MCF 10A (cell line): ENCODE measurements at places on chromosomes 1 and 21. TPM values are rescaled to one million over a fixed set of nuclear protein-coding genes. Genes with fewer than 3 reads are reported as not detected.
A peak's percentile ranks its signal among the peaks of the same experiment; 100 is the strongest.

DNA sequence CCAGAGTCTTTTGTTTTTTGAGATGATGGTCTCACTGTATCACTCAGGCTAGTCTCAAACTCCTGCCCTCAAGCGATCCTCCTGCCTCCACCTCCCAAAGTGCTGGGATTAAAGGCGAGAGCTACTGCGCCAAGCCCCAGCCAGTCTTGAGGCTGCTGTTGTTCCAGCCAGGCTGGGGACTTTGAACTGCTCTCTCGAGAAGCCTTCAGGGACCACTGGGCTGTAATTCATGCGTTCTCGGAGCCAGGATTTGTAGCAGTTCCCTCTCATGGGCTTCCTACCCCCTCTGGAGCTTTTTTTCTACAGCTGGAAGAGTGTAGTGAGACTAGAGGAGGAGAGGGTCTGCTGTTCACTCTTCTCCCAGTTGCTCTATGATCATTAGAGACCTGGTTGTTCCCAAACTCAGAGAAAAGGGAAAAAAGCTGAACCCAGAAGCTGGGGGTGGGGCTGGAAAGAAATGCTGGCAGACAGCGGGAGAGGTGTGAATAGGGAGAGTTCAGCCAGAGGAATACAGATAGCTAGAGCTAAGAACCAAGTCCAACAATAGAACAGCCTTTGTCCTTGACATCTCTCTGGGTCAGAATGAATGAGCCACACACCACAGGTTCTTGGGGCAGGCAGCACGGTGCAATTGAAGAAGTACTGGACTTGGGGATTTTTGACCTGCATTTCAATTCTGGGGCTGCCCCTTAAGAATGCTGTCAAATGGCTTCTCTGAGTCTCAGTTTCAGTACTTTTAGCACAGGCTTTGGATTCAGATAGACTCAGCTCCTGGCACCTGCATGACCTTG, 13.2 kb upstream of the SLC41A1 start:
- H3K4me1 ChIP-seq, result no peaks in the 10 kb centered on the region
- no peak overlapping the region for H3K27ac ChIP-seq
- H3K27me3 ChIP-seq, result peaks cover 31% of the 10 kb centered on the region

DNA sequence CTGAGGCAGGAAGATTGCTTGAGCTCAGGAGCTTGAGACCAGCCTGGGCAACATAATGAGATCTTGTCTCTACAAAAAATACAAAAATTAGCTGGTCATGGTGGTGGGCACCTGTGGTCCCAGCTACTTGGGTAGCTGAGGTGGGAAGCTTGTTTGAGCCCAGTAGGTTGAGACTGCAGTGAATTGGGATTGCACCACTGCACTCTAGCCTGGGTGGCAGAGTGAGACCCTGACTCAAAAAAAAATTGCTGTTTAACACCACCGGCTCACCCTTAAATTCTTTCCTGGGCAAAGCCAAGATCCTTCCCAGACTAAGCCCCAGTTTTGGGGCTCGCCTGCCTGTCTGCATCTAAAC, 6.6 kb upstream of the NSUN4 start:
- H3K4me3 ChIP-seq, result no peak overlapping the region
- H3K27ac ChIP-seq, result no peak overlapping the region
- peaks cover 5% of the 10 kb centered on the region for H3K36me3 ChIP-seq

DNA sequence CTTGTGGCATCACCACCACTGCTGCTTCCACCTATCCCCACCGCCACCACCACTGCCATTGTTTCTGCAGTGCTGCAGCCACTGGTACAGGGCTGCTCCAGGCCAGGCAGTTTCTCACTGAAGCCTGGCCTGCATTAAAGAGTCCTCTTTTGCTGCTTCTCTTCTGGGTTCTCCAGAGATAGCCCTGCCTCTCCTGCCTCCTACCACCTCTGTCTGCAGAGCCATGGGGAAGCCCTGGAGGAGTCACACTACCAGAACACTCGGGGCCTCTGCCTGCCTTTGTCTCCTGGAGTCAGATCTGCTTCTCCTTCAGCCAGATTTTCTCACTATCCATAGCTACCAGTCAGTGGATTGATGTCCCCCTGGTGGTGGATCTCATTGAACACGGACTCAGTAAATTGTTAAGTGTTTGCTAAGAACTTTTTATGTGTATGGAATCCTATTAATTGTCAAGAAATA, 37.7 kb upstream of the DDAH1 start:
- H3K27ac ChIP-seq, result no peak overlapping the region
- H3K4me1 ChIP-seq, result peaks cover 10% of the 10 kb centered on the region
- H3K27me3 ChIP-seq, result no peaks in the 10 kb centered on the region
- no peaks in the 10 kb centered on the region for H3K36me3 ChIP-seq
- H3K4me3 ChIP-seq, result no peak overlapping the region

- H3K4me1 ChIP-seq, result no peaks in the 10 kb centered on the region
- DNase-seq, result no peak
- no peak overlapping the region for H3K27ac ChIP-seq
- H3K4me3 ChIP-seq, result no peak overlapping the region
- no peaks in the 10 kb centered on the region for H3K36me3 ChIP-seq
- H3K27me3 ChIP-seq, result no peaks in the 10 kb centered on the region
Measured at GRCh38 chr1:196531737-196532524, 76.3 kb downstream of the KCNT2 start.

- no peak overlapping the region for H3K4me3 ChIP-seq
- H3K27me3 ChIP-seq, result no peaks in the 10 kb centered on the region
Measured at GRCh38 chr1:36136535-36136934, 11.5 kb upstream of the COL8A2 start.

DNA sequence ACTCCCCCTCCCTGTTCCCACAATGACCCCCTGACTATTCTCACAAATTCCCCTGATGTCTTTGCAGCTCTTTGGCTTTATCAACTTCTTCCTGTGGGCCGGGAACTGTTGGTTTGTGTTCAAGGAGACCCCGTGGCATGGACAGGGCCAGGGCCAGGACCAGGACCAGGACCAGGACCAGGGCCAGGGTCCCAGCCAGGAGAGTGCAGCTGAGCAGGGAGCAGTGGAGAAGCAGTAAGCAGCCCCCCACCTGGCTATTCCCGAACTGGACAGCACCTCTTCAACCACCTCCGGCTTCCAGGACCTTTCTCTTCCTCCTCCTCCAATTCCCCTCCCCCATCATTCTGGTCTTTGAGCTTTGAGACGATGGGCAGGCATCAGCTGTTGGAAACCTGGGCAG, 4.4 kb upstream of the ATXN7L2 start:
- peaks cover 4% of the 10 kb centered on the region for H3K4me1 ChIP-seq
- no peaks in the 10 kb centered on the region for H3K36me3 ChIP-seq
- H3K27me3 ChIP-seq, result peaks cover 52% of the 10 kb centered on the region
- DNase-seq, result no peak
- no peak overlapping the region for H3K27ac ChIP-seq

GRCh38 chr1:11377001-11377583, 101.9 kb upstream of the DISP3 start:
- H3K27ac ChIP-seq, result no peak overlapping the region
- DNase-seq, result no peak

- H3K4me3 ChIP-seq, result no peak overlapping the region
- H3K4me1 ChIP-seq, result no peaks in the 10 kb centered on the region
Measured at GRCh38 chr21:32087447-32087846, 191.4 kb downstream of the MIS18A start.

GRCh38 chr1:110394493-110394820, 3.6 kb upstream of the SLC16A4 start:
- DNase-seq, result no peak
- peaks cover 54% of the 10 kb centered on the region for H3K36me3 ChIP-seq
- H3K27me3 ChIP-seq, result no peaks in the 10 kb centered on the region
- H3K27ac ChIP-seq, result peak overlapping the region; percentile 75

- DNase-seq, result no peak
- no peak overlapping the region for H3K4me3 ChIP-seq
- H3K4me1 ChIP-seq, result peaks cover 16% of the 10 kb centered on the region
- H3K27ac ChIP-seq, result no peak overlapping the region
- no peaks in the 10 kb centered on the region for H3K27me3 ChIP-seq
Measured at GRCh38 chr1:30896905-30897304, 11.7 kb downstream of the SDC3 start.

GRCh38 chr1:173581383-173582079, 21.3 kb downstream of the SLC9C2 start:
- H3K27ac ChIP-seq, result no peak overlapping the region
- DNase-seq, result no peak
- no peaks in the 10 kb centered on the region for H3K27me3 ChIP-seq

DNA sequence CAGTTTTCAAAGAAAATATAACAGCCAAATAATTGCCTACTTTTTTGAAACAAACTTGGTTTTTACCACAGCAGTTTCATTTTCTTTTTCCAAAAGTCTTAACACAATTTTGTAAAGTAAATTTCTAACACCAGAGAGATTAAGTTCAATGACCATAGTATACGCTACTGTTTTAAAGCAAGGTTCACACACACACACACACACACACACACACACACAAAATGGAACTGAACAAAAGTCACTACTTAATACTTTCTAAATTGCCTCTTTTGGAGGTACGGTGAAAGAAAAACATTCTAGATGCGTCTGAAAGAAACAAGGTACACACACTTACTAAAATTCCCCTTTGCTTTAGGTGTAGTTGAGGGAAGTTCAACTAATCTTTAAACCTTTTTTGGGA, 30.1 kb downstream of the C21orf91 start:
- H3K27ac ChIP-seq, result no peak overlapping the region
- peaks cover 37% of the 10 kb centered on the region for H3K36me3 ChIP-seq
- no peaks in the 10 kb centered on the region for H3K27me3 ChIP-seq
- no peak for DNase-seq

GRCh38 chr1:187654635-187655034, 825.9 kb downstream of the PLA2G4A start:
- no peak for DNase-seq
- H3K36me3 ChIP-seq, result no peaks in the 10 kb centered on the region
- no peaks in the 10 kb centered on the region for H3K27me3 ChIP-seq
- H3K27ac ChIP-seq, result no peak overlapping the region
- H3K4me1 ChIP-seq, result peaks cover 7% of the 10 kb centered on the region
- H3K4me3 ChIP-seq, result no peak overlapping the region

- H3K27ac ChIP-seq, result peak overlapping the region; percentile 52
- H3K4me1 ChIP-seq, result peaks cover 51% of the 10 kb centered on the region
- H3K36me3 ChIP-seq, result peaks cover 11% of the 10 kb centered on the region
- H3K27me3 ChIP-seq, result no peaks in the 10 kb centered on the region
Measured at GRCh38 chr1:43834280-43835081, 99.1 kb upstream of the ARTN start.

- H3K4me1 ChIP-seq, result no peaks in the 10 kb centered on the region
- no peaks in the 10 kb centered on the region for H3K27me3 ChIP-seq
- no peak for DNase-seq
- H3K4me3 ChIP-seq, result no peak overlapping the region
- H3K36me3 ChIP-seq, result no peaks in the 10 kb centered on the region
Measured at GRCh38 chr1:63320022-63320721, 2.2 kb upstream of the FOXD3 start.

GRCh38 chr1:224760163-224760562, 144.0 kb downstream of the CNIH3 start:
- no peak overlapping the region for H3K27ac ChIP-seq
- no peak for DNase-seq
- H3K36me3 ChIP-seq, result no peaks in the 10 kb centered on the region
- H3K27me3 ChIP-seq, result peaks cover 6% of the 10 kb centered on the region
- H3K4me3 ChIP-seq, result no peak overlapping the region

DNA sequence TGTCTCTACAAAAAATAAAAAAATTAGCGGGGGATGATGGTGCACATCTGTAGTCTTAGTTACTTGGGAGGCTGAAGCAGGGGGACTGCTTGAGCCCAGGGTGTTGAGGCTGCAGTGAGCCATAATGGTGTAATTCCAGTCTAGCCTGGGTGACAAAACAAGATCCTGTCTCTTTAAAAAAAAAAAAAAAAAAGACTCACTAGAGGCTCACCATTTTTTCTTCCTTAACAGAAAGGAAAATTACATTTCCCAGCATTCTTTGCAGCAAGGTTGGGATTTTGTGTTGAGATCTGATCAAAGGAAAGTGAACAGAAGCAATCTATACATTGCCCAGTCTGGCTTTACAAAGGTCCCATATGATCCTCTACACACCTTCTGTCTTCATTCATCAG, 21.5 kb downstream of the GFI1 start:
- no peaks in the 10 kb centered on the region for H3K36me3 ChIP-seq
- no peak for DNase-seq
- no peaks in the 10 kb centered on the region for H3K4me1 ChIP-seq
- no peak overlapping the region for H3K4me3 ChIP-seq
- no peak overlapping the region for H3K27ac ChIP-seq

- no peak within 1 kb of the TSS for H3K4me3 ChIP-seq
- no peak within 1 kb of the TSS for H3K27ac ChIP-seq
- no peaks in the 10 kb centered on the region for H3K36me3 ChIP-seq
- H3K27me3 ChIP-seq, result no peaks in the 10 kb centered on the region
- no peak for DNase-seq
- H3K4me1 ChIP-seq, result peaks cover 16% of the 10 kb centered on the region
Measured at GRCh38 chr1:115768549-115768948, at the start of gene CASQ2. TSS of gene CASQ2 (minus strand) at chr1:115768714. CDS start at chr1:115768541, 173 bp downstream.

- peaks cover 45% of the 10 kb centered on the region for H3K27me3 ChIP-seq
- H3K27ac ChIP-seq, result no peak overlapping the region
- no peak overlapping the region for H3K4me3 ChIP-seq
- H3K4me1 ChIP-seq, result no peaks in the 10 kb centered on the region
- H3K36me3 ChIP-seq, result no peaks in the 10 kb centered on the region
Measured at GRCh38 chr1:59979666-59980065, 53.1 kb upstream of the CYP2J2 start.

GRCh38 chr1:101444873-101445618, 208.2 kb downstream of the S1PR1 start:
- H3K27me3 ChIP-seq, result peaks cover 77% of the 10 kb centered on the region
- H3K27ac ChIP-seq, result no peak overlapping the region
- H3K36me3 ChIP-seq, result no peaks in the 10 kb centered on the region
- no peak overlapping the region for H3K4me3 ChIP-seq

GRCh38 chr1:205597691-205598314, 34.0 kb downstream of the ELK4 start:
- no peaks in the 10 kb centered on the region for H3K27me3 ChIP-seq
- H3K4me1 ChIP-seq, result peaks cover 21% of the 10 kb centered on the region
- DNase-seq, result no peak
- H3K27ac ChIP-seq, result no peak overlapping the region
- peaks cover 26% of the 10 kb centered on the region for H3K36me3 ChIP-seq

GRCh38 chr1:54557671-54558355, 9.8 kb downstream of the ACOT11 start:
- H3K27me3 ChIP-seq, result no peaks in the 10 kb centered on the region
- no peak overlapping the region for H3K4me3 ChIP-seq
- no peaks in the 10 kb centered on the region for H3K36me3 ChIP-seq
- no peaks in the 10 kb centered on the region for H3K4me1 ChIP-seq
- H3K27ac ChIP-seq, result no peak overlapping the region

DNA sequence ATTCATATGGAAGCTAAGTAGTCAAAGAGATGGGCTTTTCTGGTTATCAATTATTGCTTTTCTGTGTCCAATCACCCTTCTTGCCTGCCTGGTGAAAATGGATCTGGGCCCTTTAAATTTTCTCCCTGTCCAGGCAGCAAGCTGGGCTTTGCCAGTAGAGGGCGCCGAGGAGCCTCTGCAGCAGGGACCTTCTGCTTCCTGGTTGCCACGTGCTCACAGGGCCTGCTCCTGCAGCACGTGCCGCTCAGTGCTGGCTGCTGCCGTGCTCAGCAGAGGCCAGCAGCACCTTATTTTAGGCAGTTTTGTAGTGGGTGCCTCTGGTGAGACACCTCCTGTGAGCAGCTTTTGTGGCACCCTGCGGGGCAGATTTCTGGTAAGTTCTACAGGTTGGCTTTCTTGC, 4.0 kb downstream of the ACTL8 start:
- no peak overlapping the region for H3K27ac ChIP-seq
- H3K4me1 ChIP-seq, result no peaks in the 10 kb centered on the region
- H3K4me3 ChIP-seq, result no peak overlapping the region
- H3K36me3 ChIP-seq, result no peaks in the 10 kb centered on the region

Gene AQP10
- not detected in 2 replicates for total RNA-seq

Gene ATP1A4
- not detected in 2 replicates for total RNA-seq

Gene RAVER2
- total RNA-seq, result 5.3 and 5.9 TPM in 2 replicates

Gene GJA5
- total RNA-seq, result 0.28 TPM in 1 of 2 replicates, not detected in the other

Gene BACE2
- total RNA-seq, result 21.3 and 22.0 TPM in 2 replicates

Gene IL19
- not detected in 2 replicates for total RNA-seq

Gene TRPM2
- 10.0 and 11.0 TPM in 2 replicates for total RNA-seq

Gene TNFAIP8L2
- total RNA-seq, result not detected in 2 replicates

Gene ICOSLG
- 1.2 and 1.5 TPM in 2 replicates for total RNA-seq

Gene MCOLN2
- 3.0 and 3.1 TPM in 2 replicates for total RNA-seq

Gene PLPPR4
- not detected in 2 replicates for total RNA-seq

Gene KRTAP10-5
- total RNA-seq, result not detected in 2 replicates
